ENCODE measurements at places on chromosomes 11 and 22.

GRCh38 chr11:61082062-61082870, 20.0 kb upstream of the CD5 start:
- peak overlapping the region; percentile 96 for H3K27ac ChIP-seq
- H3K27me3 ChIP-seq: no peaks in the 10 kb centered on the region
- peaks cover 19% of the 10 kb centered on the region for H3K36me3 ChIP-seq
- peak overlapping the region; percentile 82 for H3K4me3 ChIP-seq
- DNase-seq: peak; percentile 45

GRCh38 chr22:48919851-48920589, 907.7 kb downstream of the BRD1 start:
- no peak overlapping the region for H3K27ac ChIP-seq
- H3K4me3 ChIP-seq: no peak overlapping the region
- no peaks in the 10 kb centered on the region for H3K27me3 ChIP-seq
- H3K4me1 ChIP-seq: no peaks in the 10 kb centered on the region
- H3K36me3 ChIP-seq: no peaks in the 10 kb centered on the region
- no peak for DNase-seq

DNA sequence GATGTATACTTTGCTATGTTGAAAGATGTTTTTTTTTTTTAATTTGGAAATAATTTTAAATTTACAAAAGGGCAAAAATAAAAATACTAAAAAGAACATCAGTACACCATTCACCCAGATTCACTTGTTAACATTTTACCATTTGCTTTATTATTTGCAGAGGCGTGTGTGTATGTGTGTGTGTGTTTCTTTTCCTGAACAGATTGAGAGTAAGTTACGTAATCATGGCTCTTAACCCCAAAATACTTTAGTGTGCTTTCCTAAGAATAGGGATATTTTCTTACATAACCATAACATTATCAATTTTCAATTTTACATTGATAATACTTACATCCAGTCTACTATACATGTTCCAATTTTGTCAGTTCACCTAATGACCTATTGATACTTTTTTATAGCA, 91.5 kb upstream of the HORMAD2 start:
- H3K27ac ChIP-seq: no peak overlapping the region
- peaks cover 8% of the 10 kb centered on the region for H3K4me1 ChIP-seq
- H3K27me3 ChIP-seq: no peaks in the 10 kb centered on the region
- H3K4me3 ChIP-seq: no peak overlapping the region

- no peaks in the 10 kb centered on the region for H3K27me3 ChIP-seq
- peaks cover 78% of the 10 kb centered on the region for H3K4me1 ChIP-seq
- H3K27ac ChIP-seq: peak overlapping the region; percentile 99
- peak; percentile 26 for DNase-seq
- peak overlapping the region; percentile 52 for H3K4me3 ChIP-seq
These were observed 64.2 kb downstream of the MICAL2 start for GRCh38 chr11:12174477-12175143.

DNA sequence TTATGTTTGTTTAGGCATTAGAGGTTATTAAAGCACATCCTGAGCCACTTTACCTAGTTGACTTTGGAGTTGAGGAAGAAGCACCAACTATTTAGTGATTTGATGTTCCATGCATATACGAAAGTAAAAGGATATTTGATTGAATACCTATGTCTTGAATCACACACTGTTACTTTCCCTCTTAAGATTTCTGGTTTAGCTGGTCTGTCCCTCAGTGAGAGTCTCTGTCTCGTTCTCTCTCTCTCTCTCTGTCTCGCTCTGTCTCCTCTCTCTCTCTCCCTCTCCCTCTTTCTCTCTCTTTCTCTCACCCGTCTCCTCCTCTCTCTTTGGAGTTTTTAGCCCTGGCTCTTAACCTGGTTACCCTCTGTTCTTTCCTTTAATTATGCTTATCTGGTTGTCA, 11.0 kb downstream of the CTNND1 start:
- no peak for DNase-seq
- no peak overlapping the region for H3K27ac ChIP-seq
- H3K4me3 ChIP-seq: no peak overlapping the region
- H3K27me3 ChIP-seq: no peaks in the 10 kb centered on the region
- H3K4me1 ChIP-seq: peaks cover 9% of the 10 kb centered on the region
- H3K36me3 ChIP-seq: no peaks in the 10 kb centered on the region

GRCh38 chr11:134576286-134576685, 164.2 kb upstream of the B3GAT1 start:
- H3K4me3 ChIP-seq: no peak overlapping the region
- peaks cover 18% of the 10 kb centered on the region for H3K27me3 ChIP-seq
- H3K36me3 ChIP-seq: no peaks in the 10 kb centered on the region
- no peak for DNase-seq
- H3K27ac ChIP-seq: no peak overlapping the region

GRCh38 chr11:46917109-46917761, 1.1 kb downstream of the LRP4 start:
- H3K27me3 ChIP-seq: peaks cover 68% of the 10 kb centered on the region
- H3K27ac ChIP-seq: no peak overlapping the region
- H3K4me1 ChIP-seq: peaks cover 29% of the 10 kb centered on the region
- no peak for DNase-seq
- H3K36me3 ChIP-seq: peaks cover 4% of the 10 kb centered on the region

DNA sequence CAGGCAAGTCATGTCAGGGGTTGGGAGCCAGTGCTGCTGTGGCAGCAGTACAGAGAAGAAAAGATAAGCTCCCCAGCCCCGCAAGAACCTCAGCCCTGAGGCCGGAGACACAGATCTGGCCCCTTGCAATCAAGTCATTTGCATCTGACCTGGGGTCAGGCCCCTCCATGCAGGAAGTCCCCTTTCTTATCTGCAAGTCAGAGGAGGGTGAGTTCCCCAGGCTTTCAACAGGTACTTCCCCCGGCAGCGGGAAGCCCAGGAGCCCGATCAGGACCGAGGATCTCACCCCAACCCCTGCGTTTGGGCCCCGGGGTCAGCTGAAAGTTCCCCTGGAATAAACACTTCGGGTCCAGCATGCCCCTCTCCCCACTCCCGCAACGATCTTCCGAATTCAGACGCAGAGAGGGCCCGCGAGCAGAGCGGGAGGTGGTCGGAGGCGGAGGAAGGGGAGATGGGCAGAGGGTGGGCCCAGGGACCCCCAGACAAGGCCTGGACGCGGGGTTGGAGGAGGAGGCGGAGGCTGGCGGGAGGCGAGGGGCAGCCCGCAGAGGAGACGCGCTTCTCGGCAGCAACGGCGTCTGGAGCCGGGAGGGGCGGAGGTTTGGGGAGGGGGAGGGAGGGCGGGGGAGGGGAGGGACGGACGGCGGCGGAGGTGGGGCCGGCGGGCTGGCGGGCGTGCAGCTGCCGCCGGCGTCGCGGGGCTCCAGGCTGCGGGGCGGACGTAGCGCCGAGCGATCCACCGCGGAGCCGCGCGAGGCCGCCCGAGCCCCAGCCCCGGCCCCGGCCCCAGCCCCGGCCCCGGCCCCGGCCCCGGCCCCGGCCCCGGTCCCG, at the start of gene TSPAN18:
Gene TSPAN18 (plus strand): TSS at position 680 of the 831 bp plus-strand sequence. CDS start 179,455 bp downstream, outside the sequence.
- H3K27ac ChIP-seq: peak within 1 kb of the TSS; percentile 38
- H3K4me3 ChIP-seq: peak within 1 kb of the TSS; percentile 78
- no peaks in the 10 kb centered on the region for H3K36me3 ChIP-seq
- DNase-seq: peak; percentile 30
- peaks cover 50% of the 10 kb centered on the region for H3K4me1 ChIP-seq

- H3K27me3 ChIP-seq: peaks cover 9% of the 10 kb centered on the region
- H3K4me1 ChIP-seq: peaks cover 19% of the 10 kb centered on the region
These were observed 298.0 kb downstream of the TTC28 start for GRCh38 chr22:28381429-28382167.

- no peak for DNase-seq
- peaks cover 49% of the 10 kb centered on the region for H3K36me3 ChIP-seq
- no peaks in the 10 kb centered on the region for H3K27me3 ChIP-seq
- no peak overlapping the region for H3K27ac ChIP-seq
These were observed 69.5 kb downstream of the MAML2 start for GRCh38 chr11:96273507-96273906.

GRCh38 chr11:1392111-1392510, 2.4 kb downstream of the BRSK2 start:
- peaks cover 8% of the 10 kb centered on the region for H3K4me1 ChIP-seq
- H3K27me3 ChIP-seq: peaks cover 30% of the 10 kb centered on the region
- DNase-seq: no peak
- H3K27ac ChIP-seq: no peak overlapping the region
- H3K36me3 ChIP-seq: no peaks in the 10 kb centered on the region
- no peak overlapping the region for H3K4me3 ChIP-seq

- no peak overlapping the region for H3K27ac ChIP-seq
- H3K36me3 ChIP-seq: no peaks in the 10 kb centered on the region
- H3K4me3 ChIP-seq: no peak overlapping the region
- no peaks in the 10 kb centered on the region for H3K4me1 ChIP-seq
- no peak for DNase-seq
- H3K27me3 ChIP-seq: peaks cover 5% of the 10 kb centered on the region
These were observed 16.7 kb downstream of the MMP7 start for GRCh38 chr11:102513869-102514268.

DNA sequence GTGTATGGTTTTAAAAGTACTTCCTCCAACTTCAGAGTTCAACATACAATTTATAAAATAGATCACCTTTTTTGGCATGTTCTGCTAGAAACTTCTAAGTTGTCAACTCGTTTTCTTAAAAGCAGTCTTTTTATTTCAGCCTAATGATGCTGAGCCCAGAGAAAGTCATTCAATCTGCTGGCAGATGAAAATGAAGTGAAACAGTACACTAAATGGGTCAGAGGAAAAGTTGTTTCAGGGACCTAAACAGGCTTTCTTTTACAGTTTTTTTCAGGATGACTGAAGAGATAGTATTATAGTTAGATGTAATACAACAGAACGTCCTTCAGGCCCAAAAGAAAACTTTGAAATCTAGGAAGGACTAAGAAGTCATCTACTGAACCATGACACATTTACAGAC, 842.7 kb upstream of the CCDC90B start:
- no peaks in the 10 kb centered on the region for H3K4me1 ChIP-seq
- no peaks in the 10 kb centered on the region for H3K27me3 ChIP-seq
- DNase-seq: no peak
- no peak overlapping the region for H3K4me3 ChIP-seq
- H3K27ac ChIP-seq: no peak overlapping the region

- DNase-seq: no peak
- H3K36me3 ChIP-seq: no peaks in the 10 kb centered on the region
- H3K4me1 ChIP-seq: peaks cover 6% of the 10 kb centered on the region
These were observed 51.8 kb upstream of the TTC12 start for GRCh38 chr11:113262594-113262993.

DNA sequence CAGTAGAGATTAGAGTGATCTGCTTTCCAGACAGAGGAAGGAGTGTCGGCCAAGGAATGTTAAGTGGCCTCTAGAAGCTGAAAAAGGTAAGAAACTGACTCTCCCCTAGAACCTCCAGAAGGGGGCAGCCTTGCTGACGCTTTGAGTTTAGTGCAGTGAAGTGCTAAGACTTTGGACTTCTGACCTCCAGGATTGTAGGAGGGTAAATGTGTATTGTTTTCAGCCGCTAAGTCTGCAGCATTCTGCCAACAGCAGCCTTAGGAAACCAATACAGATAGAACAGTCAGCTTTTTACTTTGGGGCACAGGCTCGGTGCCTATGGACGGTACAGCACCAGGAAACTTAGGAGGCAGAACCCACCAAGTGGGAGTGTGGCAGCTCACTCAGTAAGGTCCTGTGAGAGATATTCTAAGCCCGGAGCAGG, 3.6 kb upstream of the TBC1D22A start:
- peaks cover 43% of the 10 kb centered on the region for H3K4me1 ChIP-seq
- H3K4me3 ChIP-seq: no peak overlapping the region
- no peaks in the 10 kb centered on the region for H3K27me3 ChIP-seq
- H3K27ac ChIP-seq: no peak overlapping the region
- peak; percentile 62 for DNase-seq

DNA sequence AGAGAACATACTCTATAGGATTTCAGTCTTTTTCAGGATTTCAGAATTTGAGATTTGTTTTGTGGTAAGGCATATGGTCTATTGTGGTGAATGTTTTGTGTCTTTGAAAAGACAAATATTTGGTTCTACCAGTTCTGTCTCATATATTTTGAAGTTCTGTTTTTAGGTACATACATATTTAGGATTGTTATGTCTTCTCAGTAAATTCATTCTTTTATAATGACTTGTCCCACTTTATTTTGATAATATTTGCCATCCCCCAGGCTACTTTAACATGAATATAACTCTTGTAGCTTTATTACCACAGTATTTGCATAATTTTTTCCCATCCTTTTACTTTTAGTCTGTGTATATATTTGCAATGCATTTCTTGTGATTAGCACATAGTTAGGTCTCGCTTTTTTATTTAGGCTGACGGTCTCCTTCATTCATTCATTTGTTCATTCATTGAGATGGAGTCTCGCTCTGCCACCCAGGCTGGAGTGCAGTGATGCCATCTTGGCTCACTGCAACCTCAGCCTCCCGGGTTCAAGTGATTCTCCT, 32.1 kb downstream of the MTMR3 start:
- no peaks in the 10 kb centered on the region for H3K36me3 ChIP-seq
- no peak overlapping the region for H3K27ac ChIP-seq
- H3K27me3 ChIP-seq: no peaks in the 10 kb centered on the region
- peaks cover 3% of the 10 kb centered on the region for H3K4me1 ChIP-seq
- no peak overlapping the region for H3K4me3 ChIP-seq

DNA sequence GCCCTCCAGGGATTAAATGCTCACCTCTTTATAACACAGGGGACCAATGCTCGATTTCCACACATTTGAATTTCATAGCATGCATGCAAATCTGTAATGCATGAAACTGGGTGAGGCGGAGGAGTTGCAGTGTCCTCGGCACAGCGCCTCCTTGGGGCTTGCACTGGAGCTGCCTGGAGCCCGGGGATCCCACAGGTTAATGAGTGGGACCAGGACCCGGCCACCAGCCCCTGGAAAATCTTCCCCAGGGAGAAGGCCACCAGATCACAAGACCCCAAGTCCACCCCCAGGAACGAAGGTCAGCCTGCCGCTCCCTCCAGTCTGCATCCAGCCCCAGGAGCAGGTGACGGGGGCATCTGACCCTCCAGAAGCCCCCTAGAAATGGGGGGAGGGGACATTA, 119.1 kb downstream of the MN1 start:
- H3K36me3 ChIP-seq: no peaks in the 10 kb centered on the region
- DNase-seq: no peak

GRCh38 chr11:3201677-3202181, 16.9 kb downstream of the MRGPRG start:
- H3K4me3 ChIP-seq: no peak overlapping the region
- DNase-seq: no peak
- H3K27me3 ChIP-seq: peaks cover 6% of the 10 kb centered on the region
- no peaks in the 10 kb centered on the region for H3K4me1 ChIP-seq
- H3K27ac ChIP-seq: no peak overlapping the region
